Stimulated activated CD4-positive, alpha-beta T cell treated with anti-CD3 and anti-CD28 coated beads, TNF-alpha, amount 100 ng/mL, for 24 hours (primary cell): ENCODE measurements at places on chromosomes 3 and 15.

DNA sequence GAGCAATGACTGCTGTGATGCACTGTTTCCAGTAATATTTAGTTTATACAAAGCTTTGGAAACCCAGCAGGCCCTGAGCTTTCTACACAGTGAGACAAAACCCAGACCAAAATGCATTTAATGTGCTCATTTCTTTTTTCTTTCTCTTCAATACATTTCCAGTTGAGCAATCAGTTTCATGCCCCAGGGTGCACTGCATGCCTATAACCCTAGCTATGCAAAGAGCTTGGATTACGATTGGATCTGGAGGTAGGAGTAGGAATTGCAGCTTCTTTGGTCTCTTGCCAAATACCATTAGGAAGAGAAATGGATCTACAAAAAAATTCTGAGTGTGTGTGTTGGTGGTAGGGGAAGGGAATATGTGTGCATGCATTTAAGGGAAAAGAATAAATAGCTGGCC, 1001.4 kb downstream of the SQOR start:
- no peak for DNase-seq

DNA sequence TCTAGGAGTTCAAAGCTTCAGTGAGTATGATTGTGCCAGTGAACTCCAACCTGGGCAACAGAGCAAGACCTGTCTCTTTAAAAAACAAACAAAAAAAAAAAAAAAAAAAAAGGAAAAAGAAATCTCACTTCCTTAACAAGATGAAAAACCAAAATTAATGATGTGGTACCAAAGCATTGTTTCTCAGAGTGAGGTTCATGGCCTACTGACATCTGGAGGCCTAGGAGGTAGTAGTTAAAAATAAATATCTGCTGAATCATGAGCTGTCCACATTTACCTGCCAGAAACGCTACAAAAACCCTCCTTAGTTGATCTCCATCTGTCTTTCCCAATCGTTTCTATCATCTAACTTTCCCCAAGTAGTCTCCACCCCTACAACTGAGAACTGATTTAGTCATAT, 51.2 kb downstream of the EPHA6 start:
- no peak for DNase-seq

DNA sequence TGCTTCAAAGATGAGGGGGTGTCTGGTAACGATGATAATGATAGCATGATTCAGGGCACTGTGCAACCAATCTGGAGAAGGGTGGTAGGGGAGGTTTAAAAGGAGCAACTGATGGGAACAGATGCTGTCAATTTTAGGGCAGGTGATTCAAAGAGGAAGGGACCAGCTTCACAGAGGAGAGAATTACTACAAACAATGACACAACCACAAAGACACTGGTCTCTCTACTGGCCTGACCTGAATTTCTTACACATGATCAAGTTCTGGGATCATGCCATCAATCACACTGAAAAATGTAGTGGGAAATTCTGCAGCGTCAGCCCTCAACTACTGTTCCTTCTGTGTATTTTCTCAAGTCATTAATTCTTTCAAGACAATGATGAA, 2.6 kb upstream of the CDV3 start:
- DNase-seq = no peak

- no peak for DNase-seq
Observed at GRCh38 chr3:117272274-117272673, 562.7 kb downstream of the TUSC7 start.

- DNase-seq = no peak
Observed at GRCh38 chr3:12750658-12751071, 8.4 kb downstream of the TMEM40 start.

GRCh38 chr3:37115446-37115845, 58.9 kb downstream of the LRRFIP2 start:
- no peak for DNase-seq

GRCh38 chr15:88563638-88564037, 17.2 kb upstream of the DET1 start:
- DNase-seq = no peak

DNA sequence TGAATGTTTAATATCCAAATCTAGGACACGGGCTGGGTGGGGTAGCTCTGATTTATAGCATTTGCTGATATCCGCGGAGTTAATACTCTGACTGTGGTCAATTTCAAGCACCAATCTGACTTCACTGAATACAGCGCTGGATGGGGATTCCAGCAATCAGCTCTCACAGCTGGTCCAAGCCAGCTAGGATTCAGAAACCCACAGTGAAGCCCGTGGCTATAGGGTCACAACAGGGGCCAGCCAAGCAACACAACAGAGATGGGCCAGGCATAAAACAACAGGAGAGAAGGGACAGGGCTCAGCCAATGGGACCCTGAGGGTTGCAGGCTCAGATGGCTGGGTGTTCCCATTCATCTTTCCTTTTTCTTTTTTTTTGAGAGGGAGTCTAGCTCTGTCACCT, 5.4 kb upstream of the LMAN1L start:
- no peak for DNase-seq

- DNase-seq = no peak
Observed at GRCh38 chr3:153414982-153415381, 253.0 kb downstream of the RAP2B start.

- DNase-seq = no peak
Observed at GRCh38 chr3:52420388-52420787, 24.5 kb downstream of the SEMA3G start.

DNA sequence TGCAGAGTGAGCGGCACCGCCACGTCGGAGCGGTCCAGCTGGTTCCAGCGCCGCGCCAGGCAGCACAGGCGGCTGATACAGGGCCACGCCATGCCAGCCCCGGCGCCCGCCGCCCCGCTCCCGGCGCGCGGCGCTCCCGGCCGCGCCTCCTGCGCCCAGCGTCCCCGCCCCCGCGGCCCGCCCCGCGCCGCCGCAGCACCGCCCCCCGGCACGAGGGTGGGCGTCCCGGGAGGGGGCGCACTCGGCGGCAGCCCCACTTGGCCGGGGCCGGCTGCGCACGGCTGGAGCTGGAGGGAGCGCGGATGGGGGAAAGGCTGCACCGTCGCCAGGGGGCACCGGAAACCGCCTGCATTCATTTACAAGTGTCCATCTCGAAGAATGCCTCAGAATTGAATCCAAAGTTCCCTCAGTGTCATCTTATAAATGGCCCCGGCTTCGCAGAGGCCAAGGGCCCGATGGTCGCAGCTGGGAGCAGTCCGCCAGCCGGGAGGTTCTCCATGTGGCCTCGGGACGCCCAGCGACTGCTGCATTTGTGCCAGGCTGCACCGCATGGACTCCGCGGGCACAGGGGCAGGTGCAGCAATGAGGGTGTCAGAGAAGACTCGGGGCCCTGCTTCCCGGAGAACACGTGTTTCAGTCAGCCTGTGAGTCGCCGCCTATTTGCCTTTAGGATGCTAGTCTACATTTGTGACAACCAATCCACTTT, at the start of gene MAP6D1:
TSS of gene MAP6D1 (minus strand) at position 122 of the 706 bp plus-strand sequence. CDS start at position 92, 30 bp downstream.
- no peak for DNase-seq

DNA sequence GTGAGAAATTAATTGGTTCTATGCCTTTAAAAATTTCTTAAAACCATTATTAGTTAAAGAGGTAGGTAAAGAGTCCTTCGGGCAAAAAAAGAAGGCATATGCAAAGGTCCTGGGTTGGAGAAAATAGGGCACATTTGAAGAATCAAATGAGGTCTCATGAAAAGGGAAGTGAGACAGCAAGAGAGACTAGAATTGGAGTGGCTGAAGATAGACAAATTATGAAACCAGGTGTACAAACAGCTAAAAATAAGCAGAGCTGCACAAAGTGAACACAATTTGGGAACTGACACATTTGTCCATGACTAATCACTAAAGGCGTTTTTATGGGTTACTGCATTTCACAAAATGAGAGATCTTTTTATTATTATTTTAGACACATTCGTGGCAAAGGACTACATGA, 581.2 kb downstream of the PYDC2 start:
- no peak for DNase-seq

DNA sequence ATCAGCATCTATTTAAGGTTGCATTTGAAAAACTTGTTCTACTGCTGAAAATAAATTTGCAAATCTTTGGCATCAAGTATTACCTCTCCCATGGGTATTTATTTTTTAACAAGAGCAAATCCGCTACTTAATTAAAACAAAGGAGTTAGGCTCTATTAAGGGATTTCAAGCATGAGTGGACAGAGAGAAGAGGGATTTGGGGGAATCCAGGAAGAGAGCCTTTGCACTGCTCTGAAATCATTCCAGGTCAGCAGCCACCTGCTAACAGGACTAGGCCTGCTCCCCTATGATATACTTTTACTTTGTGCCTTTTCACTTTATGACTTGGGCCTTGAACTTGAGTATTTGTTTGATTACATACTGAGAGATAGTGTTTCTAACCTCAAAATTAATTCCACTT, 57.1 kb downstream of the IQCH start:
- no peak for DNase-seq

GRCh38 chr15:90051874-90052273, 50.4 kb downstream of the IDH2 start:
- DNase-seq = no peak

DNA sequence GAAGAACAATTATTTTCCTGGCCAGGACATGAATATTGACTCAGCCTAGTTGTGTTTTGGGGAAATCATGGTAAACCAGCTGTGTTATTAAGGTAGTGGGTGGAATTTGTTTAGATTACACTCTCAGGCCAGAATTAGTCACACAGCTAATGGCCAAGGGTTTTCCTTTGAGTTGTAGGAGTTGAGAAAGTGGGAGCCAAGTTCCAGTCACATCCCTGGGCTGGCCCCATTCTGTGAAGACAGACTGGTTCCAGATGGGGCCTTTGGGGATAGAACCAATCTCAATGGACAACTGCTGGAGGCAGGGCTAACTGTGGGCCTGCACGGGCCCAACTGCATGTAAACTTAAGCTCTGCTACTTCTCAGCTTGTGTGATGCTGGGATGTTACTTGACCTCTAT, 1.4 kb upstream of the RASL12 start:
- DNase-seq = no peak

GRCh38 chr15:50044406-50044805, 74.6 kb downstream of the ATP8B4 start:
- DNase-seq = no peak

- DNase-seq = no peak
Observed at GRCh38 chr15:77597804-77598453, 34.8 kb downstream of the LINGO1 start.

- no peak for DNase-seq
Observed at GRCh38 chr3:145055375-145056076, 1083.9 kb downstream of the DIPK2A start.
